ENCODE measurements at places on chromosomes 16 and 17. TPM values are rescaled to one million over a fixed set of nuclear protein-coding genes. Genes with fewer than 3 reads are reported as not detected.
A peak's percentile ranks its signal among the peaks of the same experiment; 100 is the strongest.

GRCh38 chr17:75350706-75351105 is 54.8 kb downstream of the GRB2 start:
- DNase-seq, result no peak

GRCh38 chr17:42017866-42018200 is 594 bp upstream of the DNAJC7 start:
- DNase-seq, result no peak

DNA sequence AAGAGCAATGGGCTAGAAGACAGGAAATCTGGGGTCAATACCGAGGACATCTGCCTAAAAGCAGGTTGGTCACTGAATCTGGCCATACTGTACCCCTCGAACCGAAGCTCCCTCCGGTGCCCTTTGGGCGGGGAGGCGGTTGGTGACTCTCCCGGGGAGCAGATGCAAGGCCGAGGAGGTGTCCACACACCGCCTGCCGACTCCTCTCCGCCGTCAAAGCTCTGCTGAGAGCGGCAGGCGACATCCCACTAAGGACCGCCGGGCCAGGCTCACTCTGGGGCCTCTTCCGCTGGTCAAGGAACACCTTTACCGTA is 458 bp downstream of the ZNF200 start:
- no peak for DNase-seq

GRCh38 chr17:41965694-41966462 is 717 bp upstream of the CNP start:
- DNase-seq, result peak; percentile 82

The HEATR9 gene
- not detected for total RNA-seq

The KRTAP3-1 gene
- total RNA-seq, result not detected

The DBNDD1 gene
- total RNA-seq, result 69.9 TPM

The EFCAB13 gene
- 2.0 TPM for total RNA-seq

Data from H1 (cell line).